ENCODE measurements at places on chromosomes 2 and 18. TPM values are rescaled to one million over a fixed set of nuclear protein-coding genes. Genes with fewer than 3 reads are reported as not detected.

The GCG gene
- not detected for total RNA-seq

The SLC14A1 gene
- 1.0 TPM for total RNA-seq

The SPC25 gene
- 8.2 TPM for total RNA-seq

The ALKAL2 gene
- not detected for total RNA-seq

The HOXD3 gene
- total RNA-seq, result not detected

The ORC4 gene
- 50.2 TPM for total RNA-seq

The C18orf32 gene
- total RNA-seq, result 12.4 TPM

The CDH19 gene
- 8.0 TPM for total RNA-seq

The NEU2 gene
- total RNA-seq, result not detected

The KCMF1 gene
- total RNA-seq, result 25.5 TPM

The ADCYAP1 gene
- not detected for total RNA-seq

The CFAP221 gene
- 0.23 TPM for total RNA-seq

The CAPN13 gene
- total RNA-seq, result not detected

The CPLX4 gene
- total RNA-seq, result not detected

The PSMD14 gene
- 32.0 TPM for total RNA-seq
